ENCODE measurements at places on chromosomes 16 and 17.

- DNase-seq = no peak
These were observed 63.8 kb downstream of the COX10 start for GRCh38 chr17:14133104-14133503.

DNA sequence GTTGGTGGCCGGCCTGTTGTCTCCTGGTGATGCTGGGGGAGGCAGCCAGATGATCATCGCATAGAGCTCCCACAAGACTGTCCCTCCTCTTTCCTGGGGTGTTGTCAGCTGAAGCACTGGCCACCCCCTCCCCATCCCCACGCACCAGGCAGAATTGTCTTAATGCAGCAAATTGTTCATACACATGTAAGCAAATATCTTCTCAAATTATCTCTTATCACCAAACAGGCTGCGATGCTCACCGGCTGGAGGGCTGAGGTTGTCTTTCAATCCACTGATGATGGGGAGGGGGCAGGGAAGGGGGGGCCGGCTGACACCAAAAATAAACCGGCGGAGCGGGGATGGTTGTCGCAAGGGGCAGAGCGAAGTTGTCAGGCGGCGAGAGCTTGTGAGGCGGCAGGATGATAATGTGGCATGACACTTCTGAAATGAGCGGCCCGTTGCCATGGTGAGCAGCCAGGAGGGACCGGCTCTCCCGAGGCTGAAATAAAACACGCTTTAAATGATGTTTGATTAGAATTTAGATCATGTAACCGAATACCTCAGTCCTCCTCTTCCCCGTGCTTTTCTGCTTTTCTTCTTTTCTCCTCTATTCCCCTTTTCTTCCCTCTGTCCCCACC is 59.8 kb downstream of the MRM1 start:
- no peak for DNase-seq

GRCh38 chr17:67246403-67246652 is 1.3 kb upstream of the HELZ start:
- DNase-seq = no peak

GRCh38 chr16:5490499-5490898 is 392.9 kb upstream of the EEF2KMT start:
- DNase-seq = no peak

DNA sequence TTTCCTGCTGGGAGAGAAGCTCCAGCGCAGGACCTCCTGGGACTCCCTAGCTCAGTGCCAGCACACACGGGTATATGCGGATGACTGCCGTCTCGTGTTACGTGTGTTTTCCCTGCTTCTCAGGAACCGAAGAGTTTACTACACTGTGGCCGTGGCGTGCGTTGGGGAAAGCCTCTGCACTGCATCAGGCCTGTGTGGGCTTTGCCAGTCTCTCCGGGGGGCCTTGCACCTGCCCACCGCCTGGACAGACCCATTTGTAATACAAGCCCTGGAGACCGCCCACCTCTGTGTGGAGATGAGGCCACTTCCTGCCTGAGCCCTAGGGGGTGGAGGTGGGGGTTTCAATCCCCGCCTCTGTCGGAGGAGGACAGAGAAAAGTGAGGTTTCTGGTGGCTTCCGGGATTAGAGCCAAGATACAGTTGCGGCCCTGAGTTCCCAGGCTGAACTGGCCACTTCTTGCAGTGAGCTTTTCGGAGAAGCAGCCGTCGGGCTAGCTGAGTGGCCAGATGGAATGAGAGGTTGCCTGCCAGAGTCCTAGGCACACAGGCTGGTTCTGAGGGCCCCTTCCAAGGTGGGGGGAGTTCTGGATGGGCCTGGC is 43.4 kb upstream of the GSE1 start:
- DNase-seq = peak; percentile 85

GRCh38 chr17:30155389-30155788 is 38.8 kb downstream of the NSRP1 start:
- no peak for DNase-seq

DNA sequence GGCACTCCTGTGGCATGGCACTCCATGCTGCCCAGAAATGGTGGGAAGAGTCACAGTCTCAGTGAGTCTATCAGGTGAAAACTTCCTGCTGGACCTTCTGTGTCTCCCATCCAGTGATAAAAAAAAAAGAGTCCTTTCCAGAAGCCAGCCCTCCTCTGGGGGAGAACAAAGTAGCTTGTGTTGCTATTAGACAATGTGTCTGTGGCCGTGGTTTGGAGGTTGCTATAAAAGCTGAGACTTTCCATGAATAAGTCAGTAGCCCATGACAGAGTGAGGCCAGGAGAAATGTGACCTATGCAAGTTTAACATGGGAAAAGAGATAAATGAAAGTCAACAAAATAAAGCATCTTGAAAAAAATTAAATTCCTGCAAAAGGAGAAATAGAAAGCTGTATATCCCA is 250.7 kb upstream of the MON1B start:
- DNase-seq = no peak

GRCh38 chr17:53630638-53631037 is 192.1 kb upstream of the KIF2B start:
- DNase-seq = no peak

- no peak for DNase-seq
These were observed 54.7 kb downstream of the IRX3 start for GRCh38 chr16:54231919-54232318.

DNA sequence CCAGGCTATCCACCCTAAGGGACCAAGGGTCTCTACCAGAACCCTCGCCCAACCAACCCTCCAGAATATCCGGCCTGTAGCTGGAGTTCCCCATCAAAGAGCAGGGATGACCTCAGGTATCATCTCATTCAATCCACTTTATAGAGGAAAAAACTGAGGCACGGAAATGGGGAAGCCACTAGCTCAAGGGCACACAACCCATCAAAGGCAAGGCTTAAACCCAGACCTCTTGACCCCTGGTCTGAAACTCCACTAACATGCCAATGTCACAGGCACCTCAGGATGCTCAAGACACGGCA is 1.6 kb downstream of the TBC1D10B start:
- DNase-seq = no peak

DNA sequence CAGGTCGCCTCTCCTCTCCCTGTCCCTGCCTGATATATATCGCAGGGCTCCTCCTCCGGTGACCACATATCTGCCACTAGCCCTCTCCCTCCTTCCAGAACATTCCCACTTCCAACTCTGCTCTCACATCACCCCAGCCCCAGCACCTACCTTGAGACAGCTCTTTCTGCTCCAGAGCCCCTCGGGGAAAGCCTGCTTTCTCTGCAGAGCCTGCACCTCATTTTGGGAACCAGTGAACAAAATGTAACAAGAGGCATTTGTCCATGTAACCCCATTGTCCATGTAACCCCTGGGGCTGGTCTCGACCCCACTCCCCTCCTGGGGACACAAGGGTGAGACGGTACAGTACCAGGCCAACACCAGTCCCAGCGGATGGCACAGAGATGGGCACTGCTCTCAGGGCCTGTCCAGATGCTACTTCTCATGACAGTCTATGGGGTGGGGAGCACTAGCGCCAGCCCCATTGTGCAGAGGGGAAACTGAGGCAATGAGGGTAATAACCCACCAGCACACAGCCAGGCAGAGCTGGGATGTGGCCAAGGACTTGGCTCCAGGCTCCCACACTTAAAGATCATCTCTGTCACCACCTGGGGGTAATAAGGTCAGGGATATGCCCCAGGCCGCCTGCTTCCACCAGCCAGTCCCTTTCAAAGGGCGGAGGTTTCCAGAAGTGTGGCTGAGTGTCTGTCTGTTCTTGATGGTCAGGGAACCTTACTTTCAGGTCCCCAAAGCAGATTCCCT is 42.9 kb downstream of the TBC1D16 start:
- no peak for DNase-seq

DNA sequence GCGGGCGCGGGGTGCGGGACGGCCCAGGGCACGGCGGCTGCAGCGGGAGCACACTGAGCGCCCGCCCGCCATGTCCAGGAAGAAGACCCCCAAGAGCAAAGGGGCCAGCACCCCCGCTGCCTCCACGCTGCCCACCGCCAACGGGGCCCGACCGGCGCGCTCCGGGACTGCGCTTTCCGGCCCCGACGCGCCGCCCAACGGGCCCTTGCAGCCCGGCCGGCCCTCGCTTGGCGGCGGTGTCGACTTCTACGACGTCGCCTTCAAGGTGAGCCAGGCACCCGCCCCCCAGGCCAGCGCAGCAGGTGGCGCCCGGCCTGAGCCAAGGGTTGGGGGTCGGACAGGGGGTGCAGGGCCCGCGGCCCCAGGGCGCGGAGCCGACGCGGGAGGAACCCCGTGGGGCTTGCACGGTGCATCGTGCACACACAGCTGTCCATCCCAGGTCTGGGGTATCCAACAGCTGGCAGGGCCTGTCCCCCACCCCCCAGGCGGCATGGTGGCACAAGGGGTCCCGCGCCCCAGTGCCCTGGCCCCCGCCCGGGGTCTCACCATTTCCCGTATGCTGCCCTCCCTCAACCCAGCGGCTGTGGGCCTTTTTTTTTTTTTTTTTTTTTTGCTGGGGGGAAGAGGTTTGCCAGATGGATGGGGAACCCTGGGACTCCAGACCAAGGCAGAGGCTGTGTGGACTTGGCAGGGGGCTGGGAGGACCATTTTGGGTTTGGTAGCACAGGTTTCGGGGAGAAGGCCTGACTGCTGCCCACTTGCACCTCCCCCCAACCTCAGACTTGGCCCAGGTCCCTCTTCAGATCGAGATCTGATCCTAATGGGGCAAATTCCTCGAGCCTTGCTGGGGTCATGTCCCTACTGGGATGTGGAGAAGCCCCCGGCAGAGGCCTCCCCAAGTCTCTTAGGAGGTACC is 547 bp downstream of the RAB26 start:
- no peak for DNase-seq

- DNase-seq = no peak
These were observed 14.1 kb downstream of the RPA1 start for GRCh38 chr17:1843947-1844346.

DNA sequence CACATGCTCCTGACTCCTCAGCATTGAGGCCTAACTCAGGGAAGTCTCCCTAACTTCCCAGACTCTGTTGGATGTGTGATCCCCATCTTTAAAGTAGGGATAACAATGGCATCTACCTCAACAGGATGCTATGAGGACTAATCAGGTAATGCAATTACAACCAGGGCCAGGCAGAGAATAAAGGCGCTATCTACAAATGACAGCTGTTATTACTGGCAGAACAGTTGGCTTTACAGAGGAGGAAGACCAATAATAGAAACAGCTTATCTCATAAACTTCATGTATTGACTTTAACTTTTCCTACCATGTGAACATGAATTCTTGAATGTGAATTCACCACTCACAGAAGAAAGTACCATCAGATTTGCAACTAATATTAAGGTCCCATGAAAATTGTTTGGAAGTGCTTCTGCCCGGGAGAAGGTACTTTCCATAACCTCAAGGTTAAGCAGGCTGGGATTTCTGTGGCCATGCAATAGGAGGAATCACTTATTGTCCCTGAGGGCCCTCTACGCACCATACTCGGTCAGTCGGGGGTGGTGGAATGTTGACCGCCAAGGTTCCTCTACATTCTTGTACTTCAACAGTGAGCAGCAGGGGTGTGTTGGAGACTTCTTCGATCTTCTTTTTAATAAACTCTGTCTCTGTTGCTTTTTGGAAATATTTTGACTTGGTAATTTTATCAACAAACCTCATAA is 22.6 kb upstream of the ERN1 start:
- no peak for DNase-seq

DNA sequence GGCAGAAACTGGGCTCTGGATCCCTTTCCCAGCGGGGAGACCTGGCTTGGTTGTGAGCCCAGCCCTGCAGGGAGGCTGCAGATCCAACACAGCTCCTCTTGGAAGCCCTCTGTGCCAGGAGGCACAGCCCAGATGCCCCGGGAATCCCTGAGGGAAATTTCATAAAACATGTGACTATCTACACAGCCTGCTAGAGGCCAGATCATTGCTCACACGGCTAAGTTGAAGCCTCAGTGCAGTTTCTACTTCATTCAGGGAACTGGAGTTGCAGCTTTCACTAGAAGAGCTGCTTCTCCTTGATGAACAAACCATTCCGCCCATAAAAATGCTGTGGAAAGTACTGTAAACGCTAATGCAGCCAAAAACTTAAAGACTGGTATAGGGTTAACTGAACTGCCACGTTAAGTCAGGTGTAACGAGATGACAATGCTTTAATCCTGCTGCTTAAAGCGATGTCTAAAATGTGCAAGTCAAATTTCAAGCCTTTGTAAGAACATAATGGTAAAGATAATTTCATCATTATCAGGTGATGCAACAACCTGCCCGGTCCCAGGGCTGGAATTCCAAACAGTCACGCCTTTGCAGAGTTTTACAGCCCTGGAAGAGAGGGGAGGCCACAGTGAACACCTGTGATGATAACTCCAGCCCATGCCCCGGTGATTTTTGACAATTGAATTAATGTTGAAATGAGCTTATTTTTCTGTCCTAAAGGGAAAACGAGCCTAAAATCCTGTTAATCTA is 172.5 kb downstream of the ZFHX3 start:
- no peak for DNase-seq

GRCh38 chr16:17346621-17347569 is 123.9 kb downstream of the XYLT1 start:
- DNase-seq = no peak

GRCh38 chr17:3843935-3844516 is 2.0 kb downstream of the NCBP3 start:
- DNase-seq = no peak

DNA sequence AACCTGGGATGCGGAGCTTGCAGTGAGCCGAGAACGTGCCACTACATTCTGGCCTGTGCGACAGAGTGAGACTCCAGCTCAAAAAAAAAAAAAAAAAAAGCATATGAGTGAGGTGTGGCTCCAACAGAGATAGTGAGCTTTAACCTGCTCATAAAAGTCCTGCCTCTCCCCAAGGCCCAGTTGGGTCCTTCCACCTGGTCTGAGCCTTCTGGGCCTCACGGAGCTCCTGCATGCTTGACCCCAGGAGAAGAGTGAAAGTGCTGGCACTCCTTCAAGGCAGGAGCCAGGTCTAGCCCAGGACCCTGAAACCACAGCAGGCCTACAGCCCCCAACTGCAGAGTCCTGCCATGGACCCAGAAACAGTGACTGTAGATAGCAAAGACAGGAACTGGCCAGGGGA is 17.7 kb downstream of the HSD11B2 start:
- no peak for DNase-seq

- DNase-seq = no peak
These were observed 504 bp downstream of the MAZ start for GRCh38 chr16:29806641-29807425.

DNA sequence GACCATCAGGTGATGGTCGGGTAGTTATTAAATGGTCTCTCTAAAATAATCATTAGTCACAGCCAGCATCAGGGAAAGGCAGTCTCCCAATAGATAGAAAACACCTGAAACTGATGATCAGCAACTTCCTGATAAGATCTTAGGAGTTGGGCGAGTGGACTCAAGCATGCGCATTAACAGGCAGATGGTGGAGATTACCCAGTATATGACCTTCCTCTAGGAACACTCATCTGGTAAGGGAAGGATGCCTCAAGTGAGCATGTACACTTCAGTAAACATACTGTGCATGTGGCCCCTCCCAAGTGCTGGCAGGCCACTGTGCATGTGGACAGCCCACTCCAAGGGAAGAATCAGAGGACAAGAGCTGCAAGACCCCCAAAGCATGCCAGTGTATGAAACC is 105.9 kb downstream of the ABCC12 start:
- DNase-seq = no peak

GRCh38 chr17:19378416-19379360 is at the start of gene MAPK7:
Gene MAPK7, plus strand, starts transcription at chr17:19378498. Its CDS starts 403 bp downstream, at chr17:19378901.
- no peak for DNase-seq

- DNase-seq = no peak
These were observed 37.6 kb upstream of the ZC3H18 start for GRCh38 chr16:88532434-88533241.

- DNase-seq = peak; percentile 64
These were observed 24.2 kb upstream of the KRT17 start for GRCh38 chr17:41648411-41649195.

Data from astrocyte of the cerebellum (primary cell).